ENCODE measurements at places on chromosomes 5 and 9. TPM values are rescaled to one million over a fixed set of nuclear protein-coding genes. Genes with fewer than 3 reads are reported as not detected.

- no peaks in the 10 kb centered on the region for H3K36me3 ChIP-seq
- H3K27ac ChIP-seq, result no peak overlapping the region
- H3K4me1 ChIP-seq, result no peaks in the 10 kb centered on the region
- H3K27me3 ChIP-seq, result no peaks in the 10 kb centered on the region
- H3K4me3 ChIP-seq, result no peak overlapping the region
These were observed 304.4 kb upstream of the IRX4 start for GRCh38 chr5:2187156-2187555.

Gene RAI14
- not detected for total RNA-seq

Gene KLF9
- total RNA-seq, result not detected

- no peak overlapping the region for H3K27ac ChIP-seq
- H3K36me3 ChIP-seq, result no peaks in the 10 kb centered on the region
- no peaks in the 10 kb centered on the region for H3K27me3 ChIP-seq
- H3K4me1 ChIP-seq, result no peaks in the 10 kb centered on the region
These were observed 56.2 kb upstream of the SLC2A8 start for GRCh38 chr9:127340721-127341120.

GRCh38 chr5:108543486-108543885 lies 161.6 kb upstream of the FBXL17 start:
- H3K36me3 ChIP-seq, result no peaks in the 10 kb centered on the region
- DNase-seq, result peak; percentile 42
- no peak overlapping the region for H3K4me3 ChIP-seq
- H3K27ac ChIP-seq, result no peak overlapping the region
- H3K4me1 ChIP-seq, result 0 out of 2 replicates have a peak, but pooled peaks cover 6% of the 10 kb centered on the region

DNA sequence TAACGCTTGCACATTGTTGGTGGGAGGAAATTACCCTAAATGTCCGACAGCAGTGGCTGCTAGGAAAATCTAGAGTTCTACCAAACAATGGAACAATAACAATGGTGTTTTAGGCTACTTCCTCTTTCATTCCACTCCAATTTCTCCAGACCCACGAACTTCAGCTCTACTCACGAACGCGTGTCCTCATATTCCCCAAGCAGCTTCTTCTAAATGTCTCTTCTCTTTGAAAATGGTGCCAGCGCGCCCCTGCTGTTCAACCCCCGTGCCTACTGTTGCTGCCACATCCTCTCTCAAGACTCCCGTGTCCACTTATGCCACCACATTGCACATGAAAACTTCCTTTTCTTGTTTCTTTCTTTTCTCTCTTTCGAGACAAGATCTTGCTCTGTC lies 25.6 kb downstream of the OR2V2 start:
- H3K36me3 ChIP-seq, result no peaks in the 10 kb centered on the region
- no peaks in the 10 kb centered on the region for H3K27me3 ChIP-seq
- no peak overlapping the region for H3K27ac ChIP-seq

GRCh38 chr5:8413975-8414374 lies 545.0 kb downstream of the MTRR start:
- no peak overlapping the region for H3K27ac ChIP-seq
- DNase-seq, result no peak
- no peak overlapping the region for H3K4me3 ChIP-seq
- H3K36me3 ChIP-seq, result no peaks in the 10 kb centered on the region
- no peaks in the 10 kb centered on the region for H3K4me1 ChIP-seq

DNA sequence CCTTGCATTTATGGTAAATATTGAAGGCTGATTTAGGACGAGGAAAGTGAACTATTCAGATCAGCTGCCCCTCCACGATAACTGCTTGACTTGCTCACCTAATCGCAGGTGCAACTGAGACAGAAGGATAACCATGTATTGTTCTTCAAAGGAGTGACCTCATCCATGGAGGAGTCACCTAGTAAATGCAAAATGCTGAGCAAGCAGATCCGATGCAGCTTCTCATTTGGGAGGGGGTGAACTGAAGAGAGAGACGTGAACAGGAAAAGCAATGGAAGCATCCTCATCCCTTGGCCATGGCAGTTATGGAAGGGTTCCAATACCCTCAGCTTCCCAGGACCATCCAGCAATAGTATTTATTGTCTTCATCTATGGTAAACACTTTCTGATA lies 47.5 kb downstream of the RASGRF2 start:
- H3K27ac ChIP-seq, result peak overlapping the region; percentile 23
- H3K4me3 ChIP-seq, result no peak overlapping the region
- peaks cover 44% of the 10 kb centered on the region for H3K4me1 ChIP-seq
- H3K36me3 ChIP-seq, result peaks cover 13% of the 10 kb centered on the region
- H3K27me3 ChIP-seq, result no peaks in the 10 kb centered on the region

DNA sequence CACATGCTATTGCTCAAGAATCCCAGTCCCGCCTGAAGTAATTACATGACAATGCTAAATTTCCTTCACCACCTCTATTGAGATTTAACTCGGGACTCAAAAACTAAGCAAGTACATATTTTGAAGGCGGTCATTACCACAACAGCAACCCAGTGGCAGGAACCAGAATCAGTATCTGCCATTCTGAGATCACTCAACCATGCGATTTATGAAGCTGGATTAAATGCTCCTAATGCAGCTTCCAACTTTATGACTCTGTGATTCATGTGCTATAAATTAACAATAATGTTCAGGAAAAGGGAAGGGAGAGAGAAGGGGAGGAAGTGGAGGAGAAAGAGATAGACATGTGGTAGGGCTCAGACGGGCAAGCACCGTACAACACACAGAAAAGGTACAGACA lies 194.7 kb downstream of the DNAH5 start:
- H3K36me3 ChIP-seq, result no peaks in the 10 kb centered on the region
- DNase-seq, result no peak
- no peaks in the 10 kb centered on the region for H3K4me1 ChIP-seq
- no peaks in the 10 kb centered on the region for H3K27me3 ChIP-seq
- H3K27ac ChIP-seq, result no peak overlapping the region

GRCh38 chr5:8897316-8897715 lies 648.6 kb downstream of the SEMA5A start:
- no peaks in the 10 kb centered on the region for H3K27me3 ChIP-seq
- no peak for DNase-seq
- no peak overlapping the region for H3K4me3 ChIP-seq
- H3K4me1 ChIP-seq, result no peaks in the 10 kb centered on the region
- no peaks in the 10 kb centered on the region for H3K36me3 ChIP-seq

Gene SLC27A6
- not detected for total RNA-seq

Gene CCNO
- 2.2 TPM for total RNA-seq

Gene SPARC
- 0.54 TPM for total RNA-seq

Gene PCDHA10
- total RNA-seq, result not detected

Gene PKD2L2
- not detected for total RNA-seq

DNA sequence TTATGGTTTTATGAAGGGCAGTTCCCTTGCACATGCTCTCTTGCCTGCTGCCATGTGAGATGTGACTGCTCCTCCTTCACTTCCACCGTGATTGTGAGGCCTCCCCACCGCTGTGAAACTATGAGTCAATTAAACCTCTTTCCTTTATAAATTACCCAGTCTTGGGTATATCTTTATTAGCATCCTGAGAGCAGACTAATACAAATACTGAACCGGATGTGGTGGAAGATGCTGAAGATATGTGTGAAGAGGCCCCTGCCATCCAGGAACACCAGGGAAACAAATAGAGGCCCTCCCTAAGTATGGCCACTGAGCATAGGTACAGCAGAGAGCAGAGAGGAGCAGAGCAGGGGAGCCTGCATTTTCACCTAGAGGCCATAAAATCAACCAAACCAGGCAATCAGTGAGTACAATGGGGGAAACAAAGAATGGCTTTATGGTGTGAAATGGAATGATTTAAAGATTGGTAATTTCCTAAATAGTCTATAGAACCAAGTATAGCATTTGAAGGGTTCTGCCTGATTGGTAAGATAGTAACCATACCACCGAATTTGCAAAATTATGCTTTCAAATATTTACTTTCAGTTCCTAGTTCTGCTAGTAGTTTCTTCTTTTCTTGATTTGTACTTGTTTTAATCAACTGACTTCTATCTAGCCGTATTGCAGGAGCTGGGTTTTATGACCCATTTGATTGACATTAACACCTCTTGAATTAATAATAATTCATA lies 421.6 kb downstream of the IRX1 start:
- DNase-seq, result no peak
- H3K36me3 ChIP-seq, result no peaks in the 10 kb centered on the region
- no peak overlapping the region for H3K4me3 ChIP-seq
- no peak overlapping the region for H3K27ac ChIP-seq

DNA sequence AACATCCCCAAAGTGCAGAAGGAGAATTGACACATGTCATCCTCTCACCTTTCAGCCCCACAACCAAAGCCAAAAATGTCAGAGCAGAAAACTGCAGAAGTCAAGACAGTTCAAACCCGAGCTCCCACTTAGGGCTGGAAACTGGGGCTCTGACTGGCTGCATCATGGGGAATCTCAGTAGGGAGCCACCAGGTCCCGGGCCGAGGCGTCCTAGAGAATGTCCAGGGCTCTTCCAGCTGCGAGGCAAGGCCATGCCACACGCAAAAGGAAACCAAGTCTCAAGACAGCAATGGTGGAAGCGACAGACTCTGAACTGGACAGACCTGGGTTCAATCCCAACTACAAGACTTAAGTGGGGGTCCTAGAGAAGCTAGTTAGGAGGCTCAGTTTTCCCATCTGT lies 13.8 kb downstream of the SH3PXD2B start:
- H3K4me3 ChIP-seq, result no peak overlapping the region
- no peaks in the 10 kb centered on the region for H3K4me1 ChIP-seq
- H3K27me3 ChIP-seq, result peaks cover 2% of the 10 kb centered on the region
- no peak for DNase-seq
- no peak overlapping the region for H3K27ac ChIP-seq

Gene ARID3C
- total RNA-seq, result 0.48 TPM

Gene NMUR2
- not detected for total RNA-seq

- H3K4me3 ChIP-seq, result no peak overlapping the region
- H3K4me1 ChIP-seq, result no peaks in the 10 kb centered on the region
- H3K27ac ChIP-seq, result no peak overlapping the region
These were observed 29.7 kb downstream of the GPR21 start for GRCh38 chr9:123063177-123063598.

DNA sequence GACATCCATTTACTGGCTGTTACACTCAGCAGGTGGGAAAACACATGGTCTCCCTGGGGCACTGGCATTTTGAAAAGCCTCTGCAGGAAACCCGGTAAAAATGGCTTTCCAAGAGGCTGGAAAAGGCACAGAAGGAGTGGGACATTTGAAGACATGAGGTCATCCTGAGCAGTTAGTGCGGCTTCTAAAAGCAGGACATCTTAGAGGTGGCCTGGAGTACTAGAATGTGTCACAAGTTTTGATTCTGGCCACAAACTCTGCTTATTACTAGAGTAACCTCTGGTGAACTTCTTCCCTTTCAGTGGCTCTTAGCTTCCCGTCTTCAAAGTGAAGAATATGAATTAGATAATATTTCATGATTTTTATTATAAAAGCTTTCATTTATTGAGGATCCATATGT lies 423.0 kb upstream of the BRINP1 start:
- H3K4me3 ChIP-seq, result no peak overlapping the region
- no peak for DNase-seq
- H3K27ac ChIP-seq, result no peak overlapping the region
- no peaks in the 10 kb centered on the region for H3K4me1 ChIP-seq
- no peaks in the 10 kb centered on the region for H3K36me3 ChIP-seq
- H3K27me3 ChIP-seq, result no peaks in the 10 kb centered on the region

Gene ZFP2
- not detected for total RNA-seq

DNA sequence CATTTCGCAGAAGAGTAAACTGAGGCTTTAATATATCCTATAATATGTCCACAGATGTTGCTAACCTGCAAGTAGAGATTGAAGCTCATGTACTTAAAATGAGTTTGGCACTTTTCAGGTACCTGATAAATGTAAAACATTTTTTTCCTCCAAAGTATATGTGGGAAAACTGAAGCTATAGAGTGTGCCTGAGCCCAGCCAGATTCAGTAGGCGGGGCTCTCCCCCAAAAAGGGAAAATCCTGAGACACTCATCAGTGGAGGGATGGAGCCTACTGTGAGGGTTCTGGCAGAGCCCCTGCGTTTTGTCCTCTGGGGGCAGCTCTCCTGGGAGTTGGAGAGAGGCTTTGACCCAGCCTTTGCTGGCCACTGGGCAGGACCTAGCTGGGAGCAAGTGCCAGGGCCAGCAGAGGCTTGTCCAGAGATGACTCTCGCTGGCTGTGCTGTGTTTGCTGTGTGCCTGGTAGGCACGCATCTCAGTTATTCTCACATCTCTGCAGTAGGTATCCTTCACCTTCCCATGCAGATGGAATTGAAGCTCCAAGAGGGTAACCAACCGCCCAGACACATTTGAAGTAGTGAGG lies 81.1 kb upstream of the SPRY4 start:
- H3K4me1 ChIP-seq, result no peaks in the 10 kb centered on the region
- no peak overlapping the region for H3K27ac ChIP-seq
- H3K27me3 ChIP-seq, result 0 out of 2 replicates have a peak, but pooled peaks cover 3% of the 10 kb centered on the region
- no peak for DNase-seq
- H3K4me3 ChIP-seq, result no peak overlapping the region

Gene HTR1A
- total RNA-seq, result not detected

DNA sequence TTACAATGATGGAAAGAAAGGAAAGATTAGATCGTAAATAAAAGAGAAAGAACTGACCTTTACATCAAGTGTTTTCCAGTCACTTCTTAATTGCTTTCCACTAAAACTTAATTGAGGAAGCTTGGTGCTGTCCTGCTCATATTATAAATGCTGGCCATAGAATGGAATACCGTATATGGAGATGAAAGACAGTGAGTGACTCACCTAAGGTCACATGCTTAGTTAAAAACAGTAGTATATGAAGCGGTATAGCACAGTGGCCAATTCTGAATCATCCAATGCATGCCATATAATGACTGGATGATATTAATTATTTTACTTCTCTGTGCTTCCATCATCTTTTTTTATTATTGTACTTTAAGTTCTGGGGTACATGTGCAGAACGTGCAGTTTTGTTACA lies 482.4 kb upstream of the SGCD start:
- no peak overlapping the region for H3K27ac ChIP-seq
- no peak overlapping the region for H3K4me3 ChIP-seq
- H3K36me3 ChIP-seq, result no peaks in the 10 kb centered on the region
- DNase-seq, result no peak
- H3K4me1 ChIP-seq, result no peaks in the 10 kb centered on the region

- no peaks in the 10 kb centered on the region for H3K27me3 ChIP-seq
- H3K36me3 ChIP-seq, result no peaks in the 10 kb centered on the region
- no peaks in the 10 kb centered on the region for H3K4me1 ChIP-seq
- no peak overlapping the region for H3K27ac ChIP-seq
These were observed 72.0 kb upstream of the C9orf72 start for GRCh38 chr9:27645161-27645840.

DNA sequence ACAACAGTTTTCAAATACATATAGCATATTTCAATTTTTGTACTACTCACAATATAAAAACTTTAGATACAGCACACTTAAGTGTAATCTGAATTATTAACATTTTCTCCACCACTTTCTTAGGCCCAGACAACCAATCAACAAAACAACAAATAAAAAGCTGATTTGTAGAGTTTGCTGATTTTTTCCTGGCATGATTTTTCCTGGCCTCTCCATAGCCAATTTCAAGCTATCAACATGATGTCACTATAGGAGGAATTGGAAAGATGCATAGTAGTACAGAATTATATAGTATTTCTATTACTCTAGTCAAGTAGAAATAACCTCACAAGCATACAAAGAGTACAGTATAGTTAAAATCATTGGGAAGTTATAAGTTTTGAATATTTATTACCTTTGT lies 35.1 kb upstream of the ADAMTS19 start:
- H3K4me1 ChIP-seq, result peaks cover 1% of the 10 kb centered on the region
- H3K27ac ChIP-seq, result no peak overlapping the region
- H3K36me3 ChIP-seq, result no peaks in the 10 kb centered on the region
- H3K27me3 ChIP-seq, result no peaks in the 10 kb centered on the region
- no peak overlapping the region for H3K4me3 ChIP-seq
- no peak for DNase-seq

GRCh38 chr9:69603656-69604055 lies 68.5 kb downstream of the APBA1 start:
- no peak overlapping the region for H3K27ac ChIP-seq
- no peaks in the 10 kb centered on the region for H3K27me3 ChIP-seq
- H3K4me3 ChIP-seq, result no peak overlapping the region

GRCh38 chr5:159163027-159163700 lies 46.2 kb downstream of the RNF145 start:
- H3K36me3 ChIP-seq, result peaks cover 44% of the 10 kb centered on the region
- H3K27ac ChIP-seq, result no peak overlapping the region
- H3K27me3 ChIP-seq, result no peaks in the 10 kb centered on the region
- no peak for DNase-seq

All from Karpas-422 (cell line).